Stimulated activated CD8-positive, alpha-beta memory T cell treated with anti-CD3 and anti-CD28 coated beads, Interleukin-15, amount 100 ng/mL, for 24 hours (primary cell): ENCODE measurements at places on chromosomes 7 and 10.

DNA sequence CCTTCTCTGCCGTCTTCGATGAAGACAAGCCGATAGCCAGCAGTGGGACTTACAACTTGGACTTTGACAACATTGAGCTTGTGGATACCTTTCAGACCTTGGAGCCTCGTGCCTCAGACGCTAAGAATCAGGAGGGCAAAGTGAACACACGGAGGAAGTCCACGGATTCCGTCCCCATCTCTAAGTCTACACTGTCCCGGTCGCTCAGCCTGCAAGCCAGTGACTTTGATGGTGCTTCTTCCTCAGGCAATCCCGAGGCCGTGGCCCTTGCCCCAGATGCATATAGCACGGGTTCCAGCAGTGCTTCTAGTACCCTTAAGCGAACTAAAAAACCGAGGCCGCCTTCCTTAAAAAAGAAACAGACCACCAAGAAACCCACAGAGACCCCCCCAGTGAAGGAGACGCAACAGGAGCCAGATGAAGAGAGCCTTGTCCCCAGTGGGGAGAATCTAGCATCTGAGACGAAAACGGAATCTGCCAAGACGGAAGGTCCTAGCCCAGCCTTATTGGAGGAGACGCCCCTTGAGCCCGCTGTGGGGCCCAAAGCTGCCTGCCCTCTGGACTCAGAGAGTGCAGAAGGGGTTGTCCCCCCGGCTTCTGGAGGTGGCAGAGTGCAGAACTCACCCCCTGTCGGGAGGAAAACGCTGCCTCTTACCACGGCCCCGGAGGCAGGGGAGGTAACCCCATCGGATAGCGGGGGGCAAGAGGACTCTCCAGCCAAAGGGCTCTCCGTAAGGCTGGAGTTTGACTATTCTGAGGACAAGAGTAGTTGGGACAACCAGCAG is 60.4 kb upstream of the BTBD16 start:
- DNase-seq: no peak

GRCh38 chr7:35508623-35509400 is 186.1 kb downstream of the HERPUD2 start:
- DNase-seq: no peak

- no peak for DNase-seq
These were observed 26.4 kb upstream of the CPA2 start for GRCh38 chr7:130240240-130240639.

- DNase-seq: no peak
These were observed 125.1 kb downstream of the TPK1 start for GRCh38 chr7:144710791-144711190.

- DNase-seq: no peak
These were observed 223.1 kb upstream of the AKR1E2 start for GRCh38 chr10:4602764-4603491.

- no peak for DNase-seq
These were observed 226.6 kb downstream of the ADAM12 start for GRCh38 chr10:126161691-126162090.

DNA sequence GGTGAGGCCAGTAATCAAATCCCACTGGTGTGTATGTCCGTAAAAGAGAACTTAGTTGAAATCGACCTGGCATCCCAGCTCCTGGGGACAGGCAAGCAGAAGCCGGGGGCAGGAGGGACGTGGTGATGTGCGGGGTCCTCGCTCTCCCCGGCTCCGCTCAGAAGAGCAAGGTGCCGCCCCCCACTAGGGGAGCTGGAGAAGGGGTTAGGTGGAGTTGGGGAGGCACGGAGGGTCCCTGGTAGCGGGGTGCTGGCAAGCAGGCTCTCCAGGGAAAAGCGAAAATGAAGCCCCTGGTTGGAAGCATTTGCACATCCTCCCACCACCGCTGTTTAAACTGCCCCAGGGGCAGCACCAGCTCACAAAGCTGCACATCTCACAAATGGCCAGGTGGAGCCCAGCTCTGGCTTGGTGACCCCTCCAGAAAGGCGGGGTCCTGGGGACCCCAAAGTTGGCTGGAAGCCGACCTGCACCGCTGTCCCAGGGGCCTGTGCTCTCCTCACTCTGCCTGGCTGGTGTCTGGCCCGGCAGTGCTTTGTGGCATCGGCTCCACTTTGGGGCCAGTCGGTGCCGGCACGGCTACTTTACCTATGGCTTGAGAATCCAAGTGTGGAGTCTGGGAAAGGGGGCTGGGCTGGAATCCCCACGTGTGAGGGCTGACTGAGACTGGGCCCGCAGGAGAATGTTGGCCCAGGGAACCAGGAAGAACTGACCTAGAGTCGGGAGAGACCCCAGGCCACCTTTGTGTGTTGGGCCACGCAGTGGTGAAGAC is 2.9 kb upstream of the CFAP46 start:
- DNase-seq: no peak

DNA sequence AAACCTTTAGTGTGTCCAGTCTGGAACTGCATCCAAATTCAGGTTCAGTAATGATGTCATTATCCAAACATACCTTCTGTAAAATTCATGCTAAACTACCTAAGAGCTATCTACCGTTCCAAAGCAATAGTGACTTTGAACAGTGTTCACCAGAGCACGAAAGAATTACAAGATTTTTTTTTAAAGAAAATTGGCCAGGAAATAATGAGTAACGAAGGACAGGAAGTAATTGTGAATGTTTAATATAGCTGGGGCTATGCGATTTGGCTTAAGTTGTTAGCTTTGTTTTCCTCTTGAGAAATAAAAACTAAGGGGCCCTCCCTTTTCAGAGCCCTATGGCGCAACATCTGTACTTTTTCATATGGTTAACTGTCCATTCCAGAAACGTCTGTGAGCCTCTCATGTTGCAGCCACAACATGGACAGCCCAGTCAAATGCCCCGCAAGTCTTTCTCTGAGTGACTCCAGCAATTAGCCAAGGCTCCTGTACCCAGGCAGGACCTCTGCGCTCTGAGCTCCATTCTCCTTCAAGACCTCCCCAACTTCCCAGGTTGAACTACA is 694 bp upstream of the FAS start:
- no peak for DNase-seq

GRCh38 chr7:83821866-83822265 is 172.9 kb upstream of the SEMA3E start:
- DNase-seq: no peak

GRCh38 chr7:75850235-75850634 is 28.6 kb upstream of the RHBDD2 start:
- DNase-seq: no peak
